ENCODE measurements at places on chromosomes 2 and 18.
A peak's percentile ranks its signal among the peaks of the same experiment; 100 is the strongest.

GRCh38 chr2:8501061-8501720 lies 180.7 kb upstream of the ID2 start:
- DNase-seq = no peak

DNA sequence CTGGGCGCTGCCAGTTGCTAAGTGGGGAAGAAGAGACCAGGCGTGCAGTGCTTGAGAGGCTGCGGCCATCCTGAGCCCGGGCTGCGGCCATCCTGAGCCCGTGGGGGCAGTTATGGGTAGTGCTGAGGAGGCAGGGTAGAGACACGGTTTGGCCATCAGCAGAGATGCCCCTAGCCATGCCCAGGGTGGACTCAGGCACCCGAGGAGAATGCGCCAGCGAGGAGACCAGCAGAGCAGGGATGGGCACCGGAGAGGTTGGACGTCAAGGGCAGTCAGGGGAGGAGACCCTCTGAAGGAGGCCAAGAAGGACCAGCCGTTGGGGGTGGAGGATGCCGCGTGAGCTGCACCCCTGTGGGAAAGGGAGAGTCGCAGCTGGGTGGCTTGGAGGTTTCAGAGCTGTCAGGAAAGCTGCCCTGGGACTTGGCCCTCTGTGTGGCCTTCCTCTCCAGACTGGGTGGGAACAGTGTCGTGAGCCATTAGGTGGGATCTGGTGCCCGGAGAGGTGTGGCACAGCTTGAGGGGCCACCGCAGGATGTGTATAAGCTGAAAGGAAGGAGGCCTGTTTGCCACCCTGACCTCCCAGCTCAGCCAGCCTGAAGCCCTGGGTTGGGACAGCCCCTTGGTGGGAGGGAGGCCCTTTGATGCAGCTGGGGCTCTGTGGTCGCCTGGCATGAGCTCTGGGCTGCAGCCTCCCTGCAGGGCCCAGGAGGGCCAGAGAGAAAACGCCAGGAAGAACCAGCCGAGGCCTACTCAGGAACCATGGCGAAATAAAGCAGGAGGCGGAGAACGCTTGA lies 56.0 kb downstream of the SH3BP4 start:
- DNase-seq = no peak

- no peak for DNase-seq
Measured at GRCh38 chr2:148926981-148927401, 52.0 kb downstream of the KIF5C start.

- DNase-seq = no peak
Measured at GRCh38 chr2:174544156-174544555, 53.4 kb downstream of the WIPF1 start.

DNA sequence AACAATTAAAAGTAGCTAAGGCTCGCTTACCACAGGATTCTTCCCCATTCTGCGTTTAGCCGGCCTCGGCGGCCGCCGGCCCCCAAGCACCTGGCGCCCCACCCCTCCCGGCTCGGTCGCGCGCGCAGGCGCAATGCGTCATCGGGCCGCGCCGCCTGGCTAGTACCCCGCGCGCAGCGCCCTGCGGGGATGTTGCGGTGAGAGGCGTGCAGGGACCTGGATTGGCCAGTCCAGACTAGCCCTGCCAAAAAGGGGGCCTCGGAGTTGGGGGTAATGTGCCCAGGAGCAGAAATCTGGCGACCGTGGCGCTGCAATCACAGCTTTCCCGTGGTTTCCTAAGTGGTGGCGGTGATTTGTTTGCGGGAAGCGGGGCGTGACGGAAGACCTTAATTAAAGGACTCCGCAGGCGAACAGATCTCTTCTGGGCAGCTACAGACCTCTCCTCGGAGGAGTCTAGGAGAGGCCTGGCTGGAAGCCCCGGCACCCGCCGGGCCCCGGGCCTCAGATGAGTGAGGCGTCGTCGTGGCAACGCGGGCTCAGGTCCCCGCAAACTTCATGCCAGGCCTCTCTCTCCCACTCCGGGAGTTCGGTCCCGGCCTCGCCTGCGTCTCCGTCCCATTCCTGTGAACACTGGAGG lies 606 bp downstream of the TMEM237 start:
- DNase-seq = peak; percentile 92

DNA sequence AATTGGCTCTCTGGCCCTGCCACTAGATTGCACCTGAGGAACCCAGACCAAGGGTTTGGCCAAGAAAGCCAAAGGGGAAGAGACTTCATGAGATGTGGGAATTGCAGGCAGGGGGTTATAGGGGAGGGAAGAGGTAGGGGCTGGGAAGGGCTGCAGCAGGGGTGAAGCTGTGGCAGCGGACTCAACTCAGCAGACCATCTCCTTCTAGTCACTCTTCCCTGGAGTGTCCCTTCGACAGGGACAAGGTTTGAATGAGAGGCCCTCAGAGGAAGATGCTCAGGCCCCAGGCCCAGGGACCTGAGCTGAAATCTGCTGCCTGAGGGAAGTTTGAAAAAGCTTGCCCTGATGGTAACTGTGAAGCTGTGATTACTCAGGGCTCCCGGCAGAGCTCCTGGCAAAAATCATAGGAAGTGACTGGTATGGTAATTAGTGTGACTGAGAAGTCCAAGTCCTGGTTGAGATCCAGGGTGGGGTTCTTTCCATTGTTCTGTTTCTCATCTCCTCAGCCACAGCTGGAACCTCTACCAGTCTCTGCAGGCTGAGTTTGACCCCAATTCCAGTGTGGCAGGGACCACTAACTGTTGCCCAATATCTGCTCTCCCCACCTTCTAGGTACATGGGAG lies 300.9 kb downstream of the CYP26B1 start:
- DNase-seq = no peak

GRCh38 chr18:45133276-45133675 lies 452.6 kb downstream of the SETBP1 start:
- no peak for DNase-seq

DNA sequence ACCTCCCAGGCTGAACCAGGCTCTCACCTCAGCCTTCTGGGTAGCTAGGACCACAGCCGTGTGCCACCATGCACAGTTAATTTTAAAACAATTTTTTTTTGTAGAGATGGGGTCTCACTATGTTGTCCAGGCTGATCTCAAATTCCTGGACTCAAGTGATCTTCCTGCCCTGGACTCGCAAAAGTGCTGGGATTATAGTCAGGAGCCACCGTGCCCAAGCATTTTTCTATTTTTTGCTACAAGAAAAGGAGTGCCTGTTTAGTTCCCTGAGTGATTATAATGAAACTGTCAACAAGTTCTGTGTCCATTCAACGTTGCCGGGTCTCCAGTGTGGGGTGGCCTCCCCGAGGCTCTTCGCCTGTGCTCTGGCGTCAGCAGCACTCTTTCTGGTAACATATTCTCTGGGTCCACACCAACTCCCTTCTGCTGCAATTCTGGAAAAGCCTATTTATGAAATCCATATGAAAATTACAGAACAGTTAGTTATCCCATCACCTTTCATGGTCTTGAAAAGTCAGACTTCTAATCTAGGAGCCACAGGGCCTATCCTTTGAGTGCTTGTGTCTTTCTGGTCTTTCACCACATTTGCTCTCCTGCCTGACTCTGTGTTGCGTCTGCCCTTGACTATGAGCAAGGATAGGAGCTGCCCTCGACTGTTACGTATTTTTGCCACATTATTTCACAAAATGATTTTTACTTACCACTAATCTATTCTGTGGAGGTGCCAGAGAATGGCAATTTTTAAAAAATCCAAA lies 172.7 kb downstream of the SOCS6 start:
- no peak for DNase-seq

- DNase-seq = no peak
Measured at GRCh38 chr18:51168026-51168742, 29.3 kb downstream of the MEX3C start.

DNA sequence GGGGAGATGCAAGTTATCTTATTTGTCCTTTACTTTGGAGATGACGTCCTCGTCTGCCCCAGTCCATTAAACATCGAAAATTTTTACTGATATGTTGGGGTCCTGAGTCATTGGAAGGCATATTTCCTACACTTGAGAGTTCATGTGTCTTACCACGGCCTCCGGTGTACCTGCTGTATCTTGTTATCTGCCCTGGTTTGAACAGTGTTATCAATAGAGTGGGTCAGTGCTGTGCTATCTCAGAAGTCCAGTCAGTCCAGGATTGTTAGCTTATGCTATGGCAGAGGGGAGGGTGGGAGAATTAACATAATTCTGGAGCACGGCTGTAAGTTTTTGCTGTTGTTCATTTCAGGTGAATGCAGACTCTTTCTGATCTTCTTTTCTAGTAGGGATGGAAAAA lies 102.3 kb downstream of the ADCYAP1 start:
- DNase-seq = no peak

DNA sequence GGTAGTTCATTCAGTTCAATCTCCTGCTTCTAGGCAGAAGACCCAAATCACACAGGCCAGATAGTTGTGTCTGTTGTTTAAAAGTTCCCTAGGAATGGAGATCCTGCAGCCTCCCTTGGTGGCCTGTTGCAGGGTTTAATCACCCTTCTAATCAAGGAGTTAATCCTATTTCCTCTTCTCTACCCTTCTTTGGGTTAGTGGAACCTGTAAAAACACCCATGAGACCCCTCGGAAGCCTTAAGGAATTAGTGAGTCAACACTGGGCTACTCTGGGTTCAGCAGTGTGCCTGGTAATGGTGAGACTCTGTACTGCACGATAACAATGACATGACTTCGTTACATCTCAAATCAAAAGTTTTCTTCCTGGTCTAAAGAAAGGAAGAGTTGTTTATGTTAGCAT lies 217.6 kb upstream of the NRP2 start:
- DNase-seq = no peak

DNA sequence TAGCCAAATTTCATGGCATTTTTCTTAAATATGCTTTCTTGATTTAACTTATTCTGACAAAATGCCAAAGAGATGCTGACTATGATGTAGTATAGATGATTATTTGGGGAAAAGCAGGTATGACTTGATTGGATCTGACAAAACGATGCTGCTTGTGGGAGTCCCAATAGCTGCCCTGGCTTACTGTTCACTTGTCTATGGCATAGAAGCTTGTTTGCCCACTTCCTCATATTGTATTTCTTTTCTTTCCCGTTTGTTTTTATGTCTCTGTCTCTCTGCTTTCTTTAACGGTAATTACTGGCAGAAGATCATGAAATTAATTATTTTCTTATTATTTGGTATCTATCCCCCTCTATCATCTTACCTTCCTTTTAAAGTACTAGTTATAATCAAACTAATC lies 43.0 kb downstream of the EPC2 start:
- no peak for DNase-seq

- no peak for DNase-seq
Measured at GRCh38 chr18:8322486-8322885, 286.8 kb upstream of the RAB12 start.

- DNase-seq = no peak
Measured at GRCh38 chr2:10382354-10383061, 65.6 kb downstream of the ODC1 start.

- DNase-seq = no peak
Measured at GRCh38 chr2:50748671-50749070, 283.3 kb downstream of the NRXN1 start.

- DNase-seq = no peak
Measured at GRCh38 chr2:24672589-24672988, 120.6 kb downstream of the PTRHD1 start.

- no peak for DNase-seq
Measured at GRCh38 chr2:11748861-11749645, 2.6 kb downstream of the LPIN1 start.

DNA sequence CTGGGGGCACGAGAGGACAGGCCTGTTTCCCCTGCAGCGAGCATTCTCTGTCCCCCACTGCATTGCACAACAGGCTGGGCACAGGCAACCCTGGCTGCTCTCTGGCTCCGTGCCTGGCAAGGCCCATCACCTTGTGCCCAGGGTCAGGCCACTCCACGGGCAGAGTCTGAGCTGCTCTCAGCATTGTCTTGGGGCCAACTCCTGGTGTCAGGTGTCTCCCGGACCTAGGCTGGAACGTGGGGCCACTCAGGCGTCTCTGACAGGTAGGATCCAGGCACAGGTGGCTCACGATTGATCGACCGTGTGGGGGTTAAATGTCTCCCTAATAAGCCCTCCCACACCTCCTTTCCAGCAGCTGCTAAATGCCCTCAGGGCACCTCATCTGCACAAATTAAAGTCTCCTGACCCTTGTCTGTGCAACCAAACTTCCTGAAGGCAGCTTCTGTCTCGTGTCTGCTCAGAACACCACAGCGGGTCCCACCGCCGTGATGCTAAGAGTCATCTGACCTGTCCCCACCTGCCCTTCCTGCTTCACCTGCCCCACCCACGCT lies 66.6 kb upstream of the GPC1 start:
- no peak for DNase-seq

DNA sequence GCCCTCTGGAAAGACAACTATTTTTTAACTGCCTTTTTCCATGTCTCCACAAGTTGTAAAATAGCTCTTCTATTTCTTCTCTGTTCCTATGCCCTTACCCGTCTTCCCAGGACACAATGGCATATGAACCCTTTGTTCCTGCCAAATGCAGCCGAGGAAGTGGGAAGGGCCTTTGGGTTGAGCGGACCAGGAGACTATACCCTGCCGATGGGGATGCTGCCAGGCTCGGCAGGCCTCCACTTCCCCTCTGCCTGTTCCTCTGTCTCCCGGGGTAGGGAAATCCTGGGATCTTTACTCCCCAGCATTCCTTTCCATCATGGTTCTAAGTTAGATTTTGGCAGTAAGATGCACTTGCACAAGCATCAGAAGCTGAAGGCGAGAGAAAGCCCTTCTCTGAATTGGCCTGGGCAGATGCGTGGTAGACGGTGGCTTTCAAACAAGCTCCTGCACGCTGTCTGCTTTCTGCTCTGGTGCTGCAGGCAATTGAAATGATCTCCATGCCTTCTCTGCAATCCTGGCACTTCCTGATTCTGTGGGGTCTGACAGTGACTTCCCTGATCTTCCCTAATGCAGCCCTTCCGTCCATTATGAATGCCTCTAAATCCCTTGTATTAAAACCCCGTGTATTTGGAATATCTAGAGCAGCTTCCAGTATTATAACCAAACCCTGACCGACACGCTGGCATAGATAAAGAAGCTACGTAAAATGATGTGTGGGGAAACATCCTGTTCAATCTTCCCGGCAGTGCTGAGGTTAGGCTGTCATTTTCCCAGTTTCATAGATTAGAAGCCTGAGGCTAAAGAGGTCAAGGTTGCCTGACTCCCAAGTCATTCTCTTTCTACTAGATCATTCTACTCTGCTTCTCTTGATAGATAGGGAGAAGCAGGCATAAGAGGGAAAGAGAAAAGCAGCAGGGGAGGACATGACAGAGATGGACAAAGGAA lies 69.8 kb downstream of the MCFD2 start:
- no peak for DNase-seq

DNA sequence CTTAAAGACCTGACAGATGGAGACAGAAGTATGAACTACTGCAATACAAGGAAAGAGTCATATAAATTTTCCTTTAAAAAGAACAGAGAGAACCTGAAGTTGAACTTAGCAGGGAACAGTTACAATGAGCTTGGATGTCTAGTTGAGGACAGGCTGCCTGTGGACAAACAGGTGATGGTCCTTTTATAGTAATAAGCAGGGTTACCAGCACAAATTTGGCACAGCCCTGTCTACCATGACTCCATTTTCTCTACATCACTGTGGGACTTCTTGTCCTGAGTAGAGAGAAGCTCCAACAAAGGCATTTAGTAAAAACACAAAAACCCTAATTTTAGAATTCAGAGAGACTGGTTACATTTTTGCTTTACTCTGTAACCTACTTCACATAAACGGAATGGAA lies 448.1 kb downstream of the PLCL1 start:
- no peak for DNase-seq

- no peak for DNase-seq
Measured at GRCh38 chr2:64548761-64549160, 24.6 kb downstream of the AFTPH start.

- no peak for DNase-seq
Measured at GRCh38 chr2:27088634-27089033, 2.1 kb downstream of the KHK start.

GRCh38 chr2:33433279-33434235 lies 42.9 kb upstream of the RASGRP3 start:
- no peak for DNase-seq

GRCh38 chr2:240895656-240896388 lies at the start of gene MAB21L4:
Gene MAB21L4, minus strand, starts transcription at chr2:240896156. Its CDS starts 159 bp downstream, at chr2:240895997.
- DNase-seq = no peak

- DNase-seq = no peak
Measured at GRCh38 chr2:219916726-219917440, 289.5 kb downstream of the SLC4A3 start.
